ENCODE measurements at places on chromosomes 16 and 17. TPM values are rescaled to one million over a fixed set of nuclear protein-coding genes. Genes with fewer than 3 reads are reported as not detected.

CHRNE gene
- not detected for total RNA-seq

NEUROD2 gene
- total RNA-seq = not detected

TMEM238L gene
- not detected for total RNA-seq

NPIPB9 gene
- not detected for total RNA-seq

ITGA2B gene
- 0.14 TPM for total RNA-seq

ELOB gene
- total RNA-seq = 276 TPM

BRICD5 gene
- total RNA-seq = 10.1 TPM

AOC3 gene
- not detected for total RNA-seq

TBC1D3 gene
- not detected for total RNA-seq

ST6GALNAC2 gene
- 1.4 TPM for total RNA-seq

KCNH4 gene
- total RNA-seq = not detected

PDE6G gene
- total RNA-seq = 23.5 TPM

ALOXE3 gene
- total RNA-seq = not detected

NOS2 gene
- total RNA-seq = 0.07 TPM

PERCC1 gene
- not detected for total RNA-seq

ZSCAN10 gene
- total RNA-seq = not detected

HAS3 gene
- 16.4 TPM for total RNA-seq
